ENCODE measurements at places on chromosomes 3 and 15.

GRCh38 chr3:43259626-43260025, 26.7 kb upstream of the SNRK start:
- DNase-seq = no peak

GRCh38 chr3:143835312-143835711, 13.0 kb downstream of the SLC9A9 start:
- DNase-seq = no peak

- DNase-seq = no peak
These were observed 28.3 kb upstream of the STIMATE start for GRCh38 chr3:52925405-52926313.

- DNase-seq = no peak
These were observed 16.9 kb upstream of the FILIP1L start for GRCh38 chr3:100131241-100131640.

GRCh38 chr3:111980716-111981456, 2.1 kb downstream of the ABHD10 start:
- no peak for DNase-seq

- no peak for DNase-seq
These were observed 26.2 kb downstream of the ATOSA start for GRCh38 chr15:52652984-52653383.

DNA sequence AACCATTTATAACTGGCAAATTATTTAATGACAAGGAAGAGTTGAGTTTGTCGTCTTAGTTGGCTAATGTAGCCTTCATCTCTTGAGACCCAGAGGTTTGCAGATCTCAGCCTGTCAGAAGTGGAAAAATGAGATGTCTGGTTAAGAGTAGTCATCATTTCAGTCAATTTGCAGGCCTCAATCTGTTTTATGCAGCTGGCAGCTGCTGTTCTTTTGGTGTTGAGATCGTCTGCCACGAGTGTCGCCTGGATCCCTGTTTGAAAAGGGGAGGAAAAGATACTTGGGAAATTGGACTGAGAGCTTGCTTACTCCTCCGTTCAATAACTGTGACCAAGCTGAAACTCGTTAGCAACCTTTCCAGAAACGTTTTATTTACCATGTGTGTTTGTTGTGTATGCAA, 2.3 kb downstream of the PHLDB2 start:
- peak; percentile 84 for DNase-seq

GRCh38 chr3:2908693-2909351, 201.4 kb downstream of the IL5RA start:
- no peak for DNase-seq

DNA sequence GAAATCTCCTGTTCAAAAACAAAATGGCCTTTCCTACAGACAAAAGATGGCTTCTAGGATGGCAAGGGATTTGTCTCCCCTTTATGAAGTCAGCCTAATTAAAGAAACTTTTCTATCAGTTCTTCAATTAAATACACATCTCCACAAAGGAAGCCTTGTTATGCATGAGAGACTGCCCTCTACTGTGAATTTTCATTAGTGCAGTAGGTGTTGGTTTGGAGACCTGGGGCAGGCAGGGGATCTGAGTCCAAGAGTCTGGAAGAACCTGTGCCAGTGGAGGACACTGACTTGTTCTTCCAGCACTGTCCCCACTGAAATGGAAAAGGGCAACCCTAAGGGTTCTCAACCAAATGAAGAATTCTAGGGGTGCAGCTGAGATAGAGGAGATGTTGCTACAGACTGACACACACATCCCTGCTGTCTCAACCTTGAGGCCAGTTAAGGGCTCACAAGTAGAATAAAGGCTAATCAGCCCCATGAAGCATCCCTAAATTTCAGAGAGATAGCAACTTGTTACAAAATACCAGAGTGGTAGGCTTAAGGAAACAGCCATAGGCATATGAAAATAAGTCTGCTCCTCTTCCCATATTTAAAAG, 174.0 kb upstream of the PRICKLE2 start:
- no peak for DNase-seq

DNA sequence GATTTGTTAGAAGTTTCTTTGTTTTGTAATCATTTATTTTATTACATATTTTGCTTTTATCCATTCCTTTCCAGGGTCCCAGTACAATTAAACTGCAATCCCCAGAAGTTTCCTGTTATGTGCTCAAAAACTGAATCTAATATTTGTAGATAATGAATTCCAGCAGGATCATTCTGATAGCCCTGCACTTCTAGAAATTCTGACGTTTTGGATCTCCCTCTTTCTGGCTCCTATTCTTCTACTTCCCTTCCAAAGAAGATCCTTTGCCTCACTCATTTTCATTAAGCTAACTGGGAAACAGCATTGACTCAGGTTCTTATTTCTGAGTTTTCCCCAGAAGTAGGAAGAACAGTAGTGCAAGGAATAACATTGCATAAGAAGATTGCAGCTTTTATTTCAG, 9.9 kb downstream of the P3H2 start:
- DNase-seq = no peak

DNA sequence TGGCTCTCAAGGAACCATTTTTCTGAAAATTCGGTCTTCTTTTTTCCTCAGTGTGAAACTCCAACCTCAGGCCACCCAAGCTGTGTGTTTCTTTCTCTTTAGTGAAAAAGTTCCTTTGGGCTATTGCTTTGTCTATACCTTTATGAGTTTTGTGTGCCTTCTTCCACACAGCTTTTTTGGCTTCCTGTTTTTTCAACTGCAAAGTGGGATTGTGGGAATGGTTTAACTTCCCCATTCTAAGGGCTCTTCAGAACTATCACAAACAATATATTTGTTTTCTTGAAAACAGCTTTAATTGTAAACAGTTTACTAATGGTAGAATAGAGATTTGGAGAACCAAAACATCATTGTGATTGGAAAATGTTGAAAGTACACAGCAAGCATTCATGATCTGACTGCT, 10.4 kb downstream of the SYN2 start:
- no peak for DNase-seq

- no peak for DNase-seq
These were observed 66.6 kb upstream of the LARS2 start for GRCh38 chr3:45321607-45322391.

GRCh38 chr3:189393598-189393997, 221.8 kb downstream of the TPRG1 start:
- DNase-seq = no peak

- DNase-seq = no peak
These were observed 37.7 kb upstream of the HES1 start for GRCh38 chr3:194098081-194098842.

- DNase-seq = no peak
These were observed 681.2 kb upstream of the NECTIN3 start for GRCh38 chr3:110390372-110390771.

DNA sequence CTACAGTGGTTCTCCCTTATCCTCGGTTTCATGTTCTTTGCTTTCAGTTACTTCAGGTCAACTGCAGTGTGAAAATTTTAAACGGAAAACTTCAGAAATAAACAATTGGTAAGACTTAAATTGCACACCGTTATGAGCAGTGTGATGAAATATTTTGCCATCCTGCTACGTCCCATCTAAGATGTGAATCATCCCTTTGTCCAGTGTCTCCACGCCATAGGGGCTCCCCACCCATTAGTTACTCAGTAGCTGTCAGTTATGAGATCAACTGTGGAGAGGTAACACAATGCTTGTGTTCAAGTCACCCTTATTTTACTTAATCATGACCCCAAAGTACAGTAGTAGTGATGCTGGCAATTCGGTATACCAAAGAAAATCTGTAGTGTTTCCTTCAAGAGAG, 47.4 kb downstream of the TJP1 start:
- DNase-seq = no peak

- DNase-seq = peak; percentile 36
These were observed 22.4 kb upstream of the CELF6 start for GRCh38 chr15:72342385-72342784.

- DNase-seq = peak; percentile 12
These were observed 96.3 kb upstream of the ZBED2 start for GRCh38 chr3:111691293-111691909.

DNA sequence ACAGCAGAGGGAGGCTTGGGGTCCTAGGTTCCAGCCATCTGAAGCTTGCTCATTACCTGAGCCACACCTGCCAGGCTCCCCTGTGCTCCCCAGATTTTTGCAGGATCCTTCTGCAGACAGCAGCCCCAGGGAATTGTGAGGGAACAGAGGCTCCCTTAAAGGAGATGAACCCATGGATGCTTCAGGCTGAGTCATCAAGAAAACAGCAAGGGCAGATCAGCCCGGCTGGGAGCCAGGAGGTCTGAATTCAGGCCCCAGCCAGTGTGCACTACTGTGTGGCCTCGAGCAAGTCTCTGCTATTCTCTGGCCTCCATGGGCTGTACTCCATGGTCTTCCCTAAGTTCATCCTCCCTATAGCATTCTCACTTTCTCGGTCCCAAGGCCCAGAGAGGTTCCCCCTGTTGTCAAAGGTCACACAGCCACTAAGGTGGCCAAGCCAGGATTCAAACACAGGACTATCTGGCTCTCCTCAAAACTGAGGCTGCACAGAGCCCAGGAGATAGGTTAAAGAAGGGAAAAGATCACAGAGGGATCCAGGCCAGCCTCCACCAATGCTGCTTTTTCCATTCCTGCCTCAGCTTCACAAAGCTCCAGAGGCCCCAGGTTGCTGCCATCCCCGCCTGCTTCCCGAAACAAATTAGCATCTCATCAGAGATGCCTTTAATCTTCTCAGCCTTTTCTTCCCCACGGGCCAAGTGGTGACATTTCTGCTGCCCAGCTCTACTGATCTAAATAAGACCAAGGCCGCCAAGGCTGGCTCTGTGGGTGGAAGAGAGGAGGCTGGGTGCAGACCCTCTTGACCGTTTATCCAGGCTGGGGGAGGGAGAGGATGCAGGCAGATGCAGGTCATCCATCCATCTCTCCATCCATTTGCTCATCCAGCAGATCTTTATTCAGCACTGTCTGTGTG, 21.2 kb upstream of the GRIP2 start:
- no peak for DNase-seq

DNA sequence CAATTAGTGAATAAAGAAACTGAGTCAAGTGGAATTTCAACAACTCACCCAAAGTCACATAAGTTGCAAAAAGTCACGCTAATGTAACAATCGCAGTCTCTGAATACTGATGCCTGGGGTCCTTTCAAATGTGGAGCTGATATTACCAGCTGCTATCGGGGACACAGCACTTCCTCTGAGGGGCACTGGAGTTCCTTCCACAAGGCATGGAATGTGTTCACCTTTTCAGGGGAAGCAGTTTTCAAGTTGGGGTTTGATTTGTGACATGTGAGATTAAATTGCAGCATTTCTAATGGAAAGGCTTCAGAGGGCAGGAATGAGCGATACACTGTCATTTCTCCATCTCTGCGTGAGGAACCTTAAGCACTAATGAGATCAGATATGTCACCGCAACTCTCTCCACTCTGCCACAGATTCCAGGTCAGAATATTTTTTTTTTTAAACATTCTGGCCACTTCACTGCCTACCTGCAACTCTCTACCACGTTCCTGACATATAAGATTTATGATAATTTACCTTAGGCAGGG, 807.2 kb upstream of the CFAP20DC start:
- DNase-seq = no peak

GRCh38 chr3:10523561-10523960, 18.2 kb upstream of the ATP2B2 start:
- DNase-seq = no peak

DNA sequence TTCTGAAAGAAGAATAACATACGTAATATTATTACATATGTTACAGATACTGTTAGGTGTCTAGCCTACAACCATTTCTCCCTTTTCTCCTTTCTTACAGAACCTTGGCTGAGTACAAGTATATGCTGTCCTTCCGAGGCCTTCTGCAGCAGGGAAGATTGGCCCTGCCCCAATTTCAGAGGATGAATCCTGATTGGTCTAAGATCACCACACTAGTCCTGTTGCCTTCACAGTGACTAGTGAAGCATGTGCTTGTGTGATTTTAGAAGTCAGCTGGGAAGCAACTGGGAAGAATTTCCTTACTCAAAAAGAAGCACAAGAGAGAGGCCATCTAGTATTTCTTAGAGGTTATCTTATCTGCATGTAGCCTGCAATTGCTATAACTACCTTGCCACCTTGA, 30.6 kb upstream of the MECOM start:
- no peak for DNase-seq

- peak; percentile 51 for DNase-seq
These were observed at the start of gene DZIP1L for GRCh38 chr3:138114988-138115971. DZIP1L (minus strand) TSS chr3:138115608; CDS start chr3:138103971, 11,637 bp downstream.

- no peak for DNase-seq
These were observed 46.2 kb downstream of the OSBPL10 start for GRCh38 chr3:31934866-31935265.

DNA sequence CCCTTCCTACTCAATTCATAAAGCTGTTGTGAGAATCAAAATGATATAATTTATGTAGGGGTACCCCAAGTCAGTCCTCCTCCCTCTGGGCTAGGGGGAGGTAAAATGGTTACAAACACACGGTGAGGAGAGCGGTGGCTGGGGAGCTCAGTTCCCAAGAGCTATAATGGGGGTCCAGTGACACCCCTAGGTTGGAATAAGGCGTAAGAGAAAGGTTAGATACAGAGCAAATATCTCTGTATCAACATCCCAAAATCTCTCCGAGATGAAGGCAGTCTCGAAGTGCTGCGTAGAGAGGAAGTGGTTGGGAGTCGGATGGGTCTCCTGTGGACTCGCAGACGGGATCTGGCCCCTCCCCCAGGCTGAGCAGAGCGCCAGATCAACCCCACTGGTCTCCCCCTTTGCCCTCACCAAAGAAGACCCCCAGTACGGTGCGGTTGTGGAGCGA, 1.8 kb downstream of the DUOX2 start:
- DNase-seq = no peak

- no peak for DNase-seq
These were observed 33.3 kb downstream of the ATOSA start for GRCh38 chr15:52645916-52646315.

DNA sequence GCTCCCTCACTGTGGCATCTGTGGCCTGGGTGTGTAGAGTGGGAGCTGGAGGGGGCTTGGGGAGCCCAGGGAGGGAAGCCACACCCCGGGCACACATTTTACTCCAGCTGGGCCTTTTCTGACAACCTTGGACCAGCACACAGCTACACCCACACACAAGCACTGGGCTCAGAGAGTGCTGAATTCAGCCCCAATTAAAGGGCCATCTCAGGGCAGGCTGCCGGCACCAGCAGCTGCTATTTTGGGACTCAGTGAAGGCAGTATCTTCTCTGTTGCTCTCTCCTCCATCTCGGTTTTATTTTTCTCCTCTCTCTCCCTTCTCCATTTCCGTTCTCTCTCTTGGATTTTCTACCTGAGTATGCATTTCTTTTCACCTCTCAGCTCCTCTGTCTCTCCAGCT, 19.1 kb upstream of the TBC1D21 start:
- no peak for DNase-seq

- DNase-seq = no peak
These were observed 16.1 kb downstream of the TXNRD3 start for GRCh38 chr3:126638790-126639189.

DNA sequence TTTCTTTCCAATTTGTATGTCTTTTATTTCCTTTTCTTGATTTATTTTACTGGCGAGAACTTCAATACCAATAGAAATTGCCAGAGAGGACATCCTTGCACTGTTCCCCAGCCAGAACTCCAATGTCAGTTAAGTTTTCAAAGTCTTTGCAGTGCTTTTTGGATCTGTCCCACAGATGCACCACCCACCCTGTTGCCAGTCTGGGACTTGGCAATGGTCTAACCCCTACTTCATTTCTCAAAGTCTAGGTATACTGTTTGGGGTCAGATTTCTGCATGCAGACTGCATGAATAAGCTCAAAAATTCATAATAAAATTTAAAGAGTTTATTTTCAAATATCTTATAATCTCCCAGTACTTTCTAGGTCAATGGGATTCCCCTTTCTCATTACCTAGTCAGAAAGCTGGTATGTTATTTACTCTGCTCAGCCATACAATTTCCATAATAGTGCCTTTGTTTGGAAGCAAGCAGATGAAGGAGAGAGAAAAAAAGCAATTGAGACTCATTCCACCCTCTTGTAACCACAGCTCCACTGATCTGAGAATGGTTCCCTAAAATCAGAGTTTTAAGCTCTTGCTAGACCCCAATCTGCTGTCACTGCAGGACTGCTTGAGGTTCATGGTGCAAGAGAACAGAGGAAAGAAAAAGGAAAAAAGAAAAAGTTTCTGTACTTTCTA, 125.9 kb upstream of the PLXND1 start:
- DNase-seq = no peak
